ENCODE measurements at places on chromosomes 16 and 17.
A peak's percentile ranks its signal among the peaks of the same experiment; 100 is the strongest.

DNA sequence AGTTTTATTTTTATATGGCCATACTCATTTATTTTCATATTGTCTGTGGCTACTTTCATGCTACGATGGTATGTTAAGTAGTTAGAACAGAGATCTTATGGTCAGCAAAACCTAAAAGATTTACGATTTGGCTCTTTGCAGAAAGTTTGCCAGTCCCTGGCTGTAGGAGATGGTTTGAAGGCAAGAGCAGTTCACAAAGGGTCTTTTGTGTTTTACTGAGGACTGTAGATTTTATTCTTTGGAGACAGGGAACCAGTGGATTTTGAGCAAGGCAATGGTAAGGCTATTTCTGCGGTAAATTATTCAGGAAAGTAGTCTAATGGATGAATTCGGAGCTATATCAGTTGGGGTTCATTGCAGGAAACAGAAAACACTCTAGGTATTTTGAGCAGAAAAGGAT is 90.7 kb downstream of the WWP2 start:
- no peak for DNase-seq

DNA sequence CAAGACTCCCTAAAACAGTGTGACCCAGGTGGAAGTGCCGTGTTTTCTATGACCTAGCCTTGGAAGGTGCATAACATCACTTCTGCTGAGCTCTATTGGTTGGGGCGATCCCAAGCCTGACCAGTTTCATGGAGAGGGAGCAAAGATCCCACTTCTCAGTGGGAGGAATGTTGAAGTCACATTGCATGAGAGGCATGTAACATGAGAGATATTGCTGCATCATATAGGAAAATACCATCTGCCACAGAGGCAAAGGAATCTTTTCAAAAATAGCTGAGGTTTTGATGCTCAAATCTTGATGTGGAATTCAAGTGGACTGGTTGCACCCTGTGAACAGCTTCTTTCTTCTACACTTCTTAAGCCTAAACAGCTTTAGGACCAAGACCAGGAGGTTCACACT is 56.4 kb upstream of the NLRP1 start:
- no peak for DNase-seq

DNA sequence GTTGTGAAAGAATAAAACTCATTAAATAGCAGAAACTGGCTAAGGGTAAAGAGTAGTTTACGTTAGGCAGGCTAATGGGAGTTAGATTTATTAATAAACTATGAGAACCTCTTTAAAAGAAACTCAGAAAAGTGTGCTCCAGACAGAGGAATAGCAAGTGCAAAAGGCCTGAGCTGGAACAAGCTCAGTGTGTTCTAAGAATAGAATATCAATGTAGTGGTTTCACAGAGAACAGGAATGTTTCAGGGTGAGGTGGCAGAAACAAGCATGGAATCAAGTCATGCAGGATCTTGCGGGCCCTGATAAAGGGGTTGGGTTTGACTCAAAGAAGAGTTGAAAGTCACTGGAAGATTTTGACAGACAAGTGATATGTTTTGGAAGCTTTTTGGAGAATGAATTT is 164.0 kb upstream of the HS3ST3A1 start:
- DNase-seq, result no peak

DNA sequence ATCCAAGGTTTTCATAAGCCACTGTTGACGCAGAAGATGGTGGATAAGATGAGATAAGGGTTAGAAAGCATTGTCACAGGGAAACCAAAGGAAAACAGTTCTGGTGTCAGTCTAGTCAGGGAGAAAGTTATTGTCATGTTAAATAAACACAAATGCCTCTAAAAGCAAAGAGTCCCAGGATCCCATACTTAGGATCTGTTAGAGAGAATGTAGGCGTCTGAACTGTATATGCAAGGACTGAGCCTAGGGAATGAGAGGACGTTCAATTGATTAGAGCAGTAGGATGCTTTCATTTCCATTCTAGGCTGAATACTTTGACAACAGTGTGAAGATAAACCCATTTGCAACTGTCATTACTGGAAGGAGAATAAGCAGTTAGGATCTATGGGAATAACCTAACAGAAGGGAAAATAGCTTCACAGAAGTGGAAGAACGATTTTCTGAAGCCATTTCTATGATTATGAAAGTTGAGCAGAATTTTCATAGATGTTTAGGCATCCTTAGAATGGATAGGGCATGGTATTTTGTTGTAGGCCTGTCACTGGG is 1149.1 kb upstream of the CDH8 start:
- DNase-seq, result no peak

- no peak for DNase-seq
Observed at GRCh38 chr16:70638814-70639792, 7.3 kb upstream of the IL34 start.

DNA sequence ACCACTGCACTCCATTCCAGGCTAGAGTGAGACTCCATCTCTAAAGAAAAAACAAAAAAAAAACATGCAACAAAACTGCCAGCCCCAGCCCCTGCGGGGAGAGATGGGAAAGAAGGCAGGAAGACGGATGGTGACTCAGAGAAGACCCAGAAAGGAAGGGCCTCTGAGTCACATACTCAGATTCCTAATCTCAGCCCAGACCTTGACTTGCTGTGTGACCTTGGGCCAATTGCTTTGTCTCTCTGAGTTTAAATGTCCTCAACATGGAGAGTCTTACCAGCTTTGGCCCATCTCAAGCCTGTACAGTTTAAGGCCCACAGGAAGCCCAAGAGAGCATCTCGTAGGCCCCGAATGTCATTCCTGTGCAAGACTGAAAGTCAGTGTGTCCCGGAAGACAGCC is 86.5 kb upstream of the LHX1 start:
- DNase-seq, result peak; percentile 85

- DNase-seq, result no peak
Observed at GRCh38 chr17:503449-503700, 150.8 kb upstream of the RPH3AL start.

DNA sequence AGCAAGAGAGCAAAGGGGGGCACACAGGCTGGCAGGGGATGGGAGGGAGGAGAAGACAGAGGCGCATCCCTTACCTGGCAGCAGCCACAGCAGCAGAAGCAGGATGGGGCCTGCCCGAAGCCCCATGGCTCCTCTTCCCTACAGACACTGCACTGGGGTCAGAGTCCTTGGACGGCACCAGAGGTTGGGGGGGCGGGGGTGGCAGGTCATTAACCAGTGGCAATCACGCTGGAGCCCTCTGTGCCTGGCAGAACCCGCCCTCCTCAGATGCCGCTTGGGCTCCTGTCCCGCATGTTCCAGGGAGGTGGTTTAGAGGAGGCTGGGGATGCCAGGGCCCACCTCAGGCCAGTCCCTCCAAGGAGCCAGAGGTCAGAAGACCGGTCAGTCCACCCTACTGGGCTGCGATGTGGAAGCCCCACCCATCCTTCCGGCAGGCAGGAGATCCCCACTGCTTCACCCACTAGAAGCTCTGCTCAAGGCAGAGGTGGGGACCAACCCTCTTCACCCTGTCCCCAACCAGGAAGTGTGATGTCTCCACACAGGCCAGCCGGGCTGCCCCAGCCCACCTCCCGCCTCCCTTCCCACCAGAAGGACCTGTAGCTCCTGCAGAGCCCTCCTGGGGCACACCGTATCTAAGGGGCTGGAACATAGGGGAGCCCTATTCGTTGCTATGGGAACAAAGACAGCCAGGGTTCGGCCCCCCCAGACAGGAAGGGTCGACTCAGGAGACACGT is 11.7 kb downstream of the ZG16B start:
- DNase-seq, result no peak

DNA sequence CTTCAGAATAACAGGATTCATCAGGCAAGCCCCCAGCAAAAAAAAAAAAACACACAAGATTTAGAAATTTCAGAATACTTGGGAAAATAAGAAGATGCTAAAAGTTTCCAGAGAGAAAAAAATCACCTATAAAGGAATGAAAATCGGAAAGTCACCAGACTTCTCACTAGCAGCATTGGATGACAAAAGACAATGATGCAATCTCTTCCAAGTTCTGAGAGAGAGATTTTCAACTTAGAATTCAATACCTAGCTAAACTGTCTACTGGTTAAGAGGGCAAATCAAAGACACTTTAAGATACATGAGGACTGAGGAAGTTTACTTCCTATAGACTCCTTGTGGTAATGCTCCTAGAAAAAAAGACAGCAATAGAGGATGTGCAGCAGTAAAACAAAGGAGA is 23.9 kb upstream of the TNS4 start:
- no peak for DNase-seq

DNA sequence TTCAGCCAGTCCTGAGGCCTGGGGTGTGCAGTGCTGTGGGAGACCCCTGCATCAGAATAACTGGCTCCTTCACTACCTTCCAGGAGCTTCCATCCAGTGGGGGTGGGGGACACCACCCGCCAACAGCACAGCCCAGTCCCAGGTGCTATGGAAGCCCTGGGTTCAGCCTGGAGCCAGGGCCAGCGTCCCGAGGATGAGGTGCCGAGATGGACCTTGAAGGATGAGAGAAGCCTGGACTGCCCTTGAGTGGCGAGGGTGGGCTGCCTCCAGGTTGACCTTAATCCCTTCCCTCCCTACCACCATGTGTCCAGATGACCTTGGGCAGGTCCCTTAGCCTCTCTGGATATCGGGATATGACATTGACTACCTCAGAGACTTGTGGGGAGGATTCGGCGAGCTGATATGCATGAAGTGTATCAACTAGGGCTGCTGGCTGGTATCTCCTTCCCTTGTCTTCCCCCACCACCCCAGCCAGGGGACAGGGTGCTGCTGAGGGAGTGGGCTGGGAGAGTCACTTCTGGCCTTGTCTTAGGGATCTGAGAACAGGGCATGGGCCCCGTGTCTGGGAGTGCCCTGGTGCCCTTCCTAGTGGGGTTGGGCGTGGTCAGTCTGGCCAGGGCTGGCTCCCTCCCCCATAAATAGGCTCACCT is 14.2 kb upstream of the LASP1NB start:
- no peak for DNase-seq

DNA sequence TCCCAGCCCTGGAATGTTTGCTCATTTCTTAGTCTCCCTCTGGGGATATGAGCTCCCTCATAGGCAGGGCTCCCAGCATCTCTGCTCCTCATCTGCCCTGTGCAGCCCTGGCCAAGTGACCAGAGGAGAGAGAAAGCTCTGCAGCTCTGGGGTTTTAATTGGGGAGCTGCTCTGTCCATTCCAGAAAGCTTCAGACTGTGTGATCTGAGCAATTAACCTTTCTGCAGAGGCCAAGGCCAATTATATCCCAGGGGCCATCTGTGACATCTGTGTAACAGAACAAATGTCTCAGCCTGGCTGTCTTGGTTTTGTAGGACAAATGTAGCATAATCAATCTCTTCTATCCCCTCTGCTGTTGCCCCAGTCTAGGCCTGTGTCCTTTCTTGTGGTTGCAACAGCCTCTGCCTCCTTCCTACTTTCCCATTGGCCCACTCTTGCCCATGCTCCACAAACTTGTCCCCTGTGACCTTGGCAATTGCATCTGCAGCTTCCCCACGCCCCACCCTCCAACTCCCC is 156.0 kb downstream of the GSG1L start:
- DNase-seq, result no peak

DNA sequence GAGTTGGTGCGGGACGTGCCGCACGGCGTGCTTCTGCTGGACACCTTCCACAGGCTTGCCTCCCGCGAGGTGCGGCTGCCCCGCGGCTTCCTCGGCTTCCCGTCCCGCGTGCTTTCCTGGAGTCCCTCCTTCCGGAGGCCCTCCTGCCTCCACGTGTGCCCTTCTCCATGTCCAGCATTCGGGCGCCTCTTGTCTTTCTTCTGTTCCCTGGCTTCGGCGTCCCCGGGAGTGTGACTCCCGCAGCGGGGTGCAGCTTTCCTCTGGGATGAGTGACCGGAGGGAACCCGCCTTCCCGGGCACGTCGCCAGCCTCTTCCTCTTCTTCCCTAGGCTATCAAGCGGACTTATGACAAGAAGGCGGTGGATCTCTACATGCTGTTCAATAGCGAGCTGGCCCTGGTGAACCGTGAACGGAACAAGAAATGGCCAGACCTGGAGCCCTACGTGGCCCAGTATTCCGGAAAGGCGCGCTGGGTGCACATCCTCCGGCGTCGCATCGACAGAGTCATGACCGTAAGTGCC is 23.0 kb downstream of the DNAH2 start:
- DNase-seq, result no peak

DNA sequence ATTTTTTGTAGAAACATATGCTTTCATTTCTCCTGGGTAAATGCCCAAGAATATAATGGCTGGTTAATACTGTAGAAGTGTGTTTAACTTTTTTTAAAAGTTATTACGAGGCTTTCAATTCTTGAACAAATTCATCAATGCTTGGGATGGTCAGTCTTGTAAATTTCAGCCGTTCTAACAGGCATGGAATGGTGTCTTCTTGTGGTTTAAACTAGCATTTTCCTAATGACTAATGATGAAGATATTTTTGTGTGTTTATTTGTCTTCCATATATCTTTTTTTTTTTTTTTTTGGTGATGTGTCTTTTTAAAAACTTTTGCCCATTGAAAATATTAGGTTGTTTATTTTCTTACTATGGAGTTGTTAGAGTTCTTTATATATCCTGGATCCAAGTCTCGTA is 67.1 kb downstream of the MGAT5B start:
- peak; percentile 49 for DNase-seq

DNA sequence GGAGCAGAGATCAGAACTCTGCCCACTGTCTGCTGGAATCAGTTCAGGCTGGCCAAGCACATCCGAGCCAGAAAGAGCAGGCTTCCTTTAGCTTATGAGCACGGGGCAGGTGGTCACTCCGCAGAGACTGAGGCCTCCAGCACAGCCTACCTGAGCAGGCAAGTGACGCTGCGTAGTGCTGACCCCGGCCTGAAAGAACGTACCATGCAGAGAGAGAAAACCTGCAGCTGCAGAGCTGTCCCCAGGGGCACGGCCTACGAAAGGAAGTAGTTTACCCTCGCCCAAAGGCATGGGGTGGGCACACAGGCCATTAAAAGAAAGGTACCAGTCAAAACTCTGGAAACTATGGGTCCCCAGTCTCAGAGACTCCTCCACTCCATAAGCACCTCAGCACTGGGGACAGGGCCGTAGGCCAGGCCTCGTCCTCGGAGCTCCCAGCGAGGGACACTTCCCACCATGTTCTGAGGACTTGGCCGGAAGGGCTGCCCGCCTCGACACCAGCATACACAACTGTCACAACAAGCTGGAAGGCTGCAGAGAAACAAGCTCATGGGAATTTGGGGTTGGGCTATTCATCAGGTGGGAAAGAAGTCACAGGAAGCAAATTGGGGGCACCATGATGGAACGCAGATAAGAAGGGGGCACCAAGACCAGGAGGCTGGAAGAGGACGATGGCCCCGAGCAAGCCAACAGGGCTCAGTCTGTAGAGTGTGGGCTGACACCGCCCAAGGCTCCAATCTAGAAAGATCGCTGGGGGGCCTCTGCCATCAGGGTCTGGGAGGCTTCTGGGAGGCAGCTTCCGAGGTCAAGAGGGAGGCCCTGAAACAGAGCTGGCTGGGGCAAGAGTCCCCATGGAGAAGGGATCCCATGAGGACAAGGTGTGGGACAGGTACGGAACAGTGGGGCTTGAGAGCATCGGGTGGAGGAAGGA is 21.2 kb downstream of the MEAK7 start:
- no peak for DNase-seq

- no peak for DNase-seq
Observed at GRCh38 chr17:67078292-67078691, 33.9 kb downstream of the CACNG1 start.

DNA sequence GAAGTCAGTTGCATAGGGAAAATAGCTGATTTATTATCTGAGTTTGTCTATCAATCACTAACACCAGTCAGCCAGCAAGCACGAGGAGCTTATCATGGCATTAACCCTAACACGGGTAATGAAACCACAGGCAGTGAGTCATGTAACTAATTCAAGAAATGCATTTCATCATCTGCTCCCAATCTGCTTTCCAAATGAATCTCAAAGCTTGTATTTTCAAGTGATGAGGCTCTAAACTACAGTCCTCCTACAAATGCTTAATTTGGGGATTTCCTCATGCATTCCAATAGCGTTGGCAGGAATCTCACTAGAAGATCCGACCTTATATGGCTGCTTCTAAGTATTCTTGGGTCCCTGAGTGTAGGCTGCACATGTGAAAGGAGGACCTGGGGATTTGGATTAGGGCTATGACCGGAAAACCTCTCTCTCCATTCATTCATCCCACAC is 118.4 kb upstream of the HSBP1 start:
- DNase-seq, result peak; percentile 62
